ENCODE measurements at places on chromosomes 11 and 22. TPM values are rescaled to one million over a fixed set of nuclear protein-coding genes. Genes with fewer than 3 reads are reported as not detected.

DDTL gene
- total RNA-seq: not detected

P4HA3 gene
- total RNA-seq: 8.4 TPM

MS4A12 gene
- not detected for total RNA-seq

PIH1D2 gene
- total RNA-seq: 1.2 TPM

POU2F3 gene
- not detected for total RNA-seq

TNNI2 gene
- not detected for total RNA-seq

RFPL2 gene
- total RNA-seq: not detected

OR52B4 gene
- total RNA-seq: not detected

XKR3 gene
- total RNA-seq: not detected

SERHL2 gene
- 20.2 TPM for total RNA-seq

F2 gene
- not detected for total RNA-seq

C22orf31 gene
- not detected for total RNA-seq

PHLDA2 gene
- 64.9 TPM for total RNA-seq

KRTAP5-10 gene
- total RNA-seq: not detected

TRIM49 gene
- not detected for total RNA-seq

FOLR3 gene
- total RNA-seq: not detected

PLA2G3 gene
- total RNA-seq: 1.1 TPM

FGF4 gene
- total RNA-seq: not detected

GAL gene
- 2.3 TPM for total RNA-seq

LAYN gene
- total RNA-seq: 55.8 TPM

CD44 gene
- total RNA-seq: 670 TPM

CABP4 gene
- total RNA-seq: not detected

PLA2G6 gene
- total RNA-seq: 11.0 TPM

KCNQ1 gene
- not detected for total RNA-seq

NAALADL1 gene
- total RNA-seq: 71.2 TPM

Data from myometrial cell (primary cell).